ENCODE measurements at places on chromosomes 7 and 10.
A peak's percentile ranks its signal among the peaks of the same experiment; 100 is the strongest.

DNA sequence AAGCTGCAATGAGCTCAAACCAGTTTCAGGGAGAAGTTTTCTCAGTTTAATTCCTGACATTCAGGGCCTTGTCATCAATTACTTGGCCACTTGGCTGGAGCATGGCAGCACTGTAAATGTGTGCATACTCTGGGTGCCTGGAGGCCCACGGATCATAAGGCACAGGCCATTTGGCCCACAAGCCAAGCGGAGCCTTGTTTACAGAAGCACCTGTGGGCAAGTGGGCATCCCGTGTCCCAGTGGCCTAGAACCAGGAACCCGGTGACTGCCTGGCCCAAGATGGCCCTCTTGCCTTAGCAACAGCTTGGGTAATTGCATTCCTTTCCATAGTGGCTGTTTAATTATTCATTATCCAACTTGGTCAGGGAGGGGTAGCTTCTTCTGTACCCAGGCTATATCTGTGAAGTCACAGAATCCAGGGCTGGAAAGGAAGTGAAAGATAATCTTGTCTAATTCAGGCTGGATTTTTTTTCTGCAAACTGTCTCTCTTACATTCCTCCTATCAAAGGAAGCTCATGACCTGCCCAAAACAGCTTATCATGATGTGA lies 426.4 kb upstream of the ZMIZ1 start:
- no peak for DNase-seq

GRCh38 chr10:108064746-108065260 lies 900.3 kb upstream of the SORCS1 start:
- no peak for DNase-seq

DNA sequence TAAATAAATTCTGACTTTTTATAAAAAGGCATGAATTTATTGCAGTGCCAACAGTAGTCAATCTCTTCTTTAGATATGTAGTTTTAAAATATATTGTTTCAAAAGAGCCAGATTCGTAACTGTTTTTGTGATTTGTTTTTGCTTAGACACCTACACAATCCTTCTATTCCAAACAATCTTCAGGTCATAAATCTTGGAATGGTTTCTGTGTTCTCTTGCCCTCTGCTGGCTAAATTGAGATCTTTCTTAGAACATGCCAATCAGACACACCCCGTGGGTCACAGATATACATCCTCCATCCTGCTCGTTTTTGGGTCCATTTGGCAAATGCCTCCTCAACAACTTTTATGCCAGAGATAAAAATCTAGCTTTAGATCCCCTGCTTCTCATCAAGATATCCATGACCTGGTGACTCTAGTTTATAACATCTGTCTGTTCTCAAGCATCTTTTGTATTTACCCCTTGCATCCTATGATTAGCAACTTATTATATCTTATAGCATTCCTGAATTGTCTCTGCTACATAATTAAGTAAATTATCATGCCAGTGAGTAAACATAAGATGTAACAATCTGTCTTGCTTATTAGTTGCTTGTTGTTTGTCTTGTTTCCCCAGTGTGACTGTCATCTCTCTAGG lies 35.3 kb upstream of the IFRD1 start:
- peak; percentile 70 for DNase-seq

- DNase-seq = peak; percentile 92
These were observed 113.2 kb upstream of the INHBA start for GRCh38 chr7:41816111-41816510.

- DNase-seq = no peak
These were observed 244.7 kb upstream of the GPR26 start for GRCh38 chr10:123421461-123421860.

DNA sequence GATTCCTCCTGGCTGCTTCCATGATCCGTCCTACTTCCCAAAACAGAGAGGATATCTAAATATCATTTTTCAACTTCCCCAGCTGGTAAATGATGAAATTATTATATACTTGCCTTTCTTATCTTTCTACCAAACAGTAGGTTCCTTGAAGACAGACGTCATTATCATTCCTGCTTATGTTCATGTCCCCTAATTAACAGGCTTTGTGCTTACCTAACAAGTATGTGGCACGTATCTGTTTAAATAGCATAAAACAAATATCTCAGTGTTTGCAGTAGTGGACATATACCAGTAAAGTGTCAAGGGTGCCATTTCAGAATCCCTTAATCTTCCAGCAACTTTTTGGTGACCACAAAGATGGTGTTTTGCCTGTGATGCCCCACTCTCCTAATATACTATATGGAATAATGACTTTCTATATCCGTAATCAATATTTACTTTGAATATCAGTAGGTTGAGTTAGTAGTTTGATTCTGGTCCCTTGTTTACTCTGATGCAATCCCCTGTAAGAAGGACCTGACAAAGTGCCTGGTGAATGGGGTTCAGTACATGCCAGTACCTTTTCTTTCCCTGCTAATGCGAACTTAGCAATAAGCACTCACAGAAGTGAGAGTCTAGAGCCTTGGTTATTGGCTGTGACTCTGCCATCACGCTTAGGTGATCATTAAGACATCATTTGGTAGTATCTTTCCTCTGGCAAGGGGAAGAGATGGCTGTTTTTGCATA lies 124.4 kb downstream of the ITIH5 start:
- DNase-seq = no peak

DNA sequence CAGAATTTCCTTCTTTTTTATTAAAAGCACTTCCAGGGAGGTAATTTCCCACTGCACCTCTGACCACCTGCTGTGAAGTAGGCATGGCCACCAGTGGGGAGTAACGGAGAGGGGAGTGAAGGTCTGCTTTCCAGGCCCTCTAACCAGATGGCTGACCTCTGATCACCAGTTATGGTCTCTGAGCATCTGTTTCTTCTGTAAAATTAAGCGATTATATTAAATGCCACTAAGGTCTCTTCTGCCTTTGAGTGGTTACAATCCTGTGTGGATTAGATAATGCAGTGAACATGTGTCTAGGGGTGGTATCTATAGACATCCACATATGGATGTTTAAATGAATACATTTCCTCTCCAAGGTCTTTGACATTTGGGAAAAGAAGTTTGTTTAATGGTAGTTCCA lies 199.6 kb downstream of the HERPUD2 start:
- DNase-seq = no peak

- peak; percentile 90 for DNase-seq
These were observed 3.1 kb upstream of the SLC18A3 start for GRCh38 chr10:49606981-49607535.

GRCh38 chr7:51802718-51803117 lies 486.1 kb upstream of the COBL start:
- no peak for DNase-seq

DNA sequence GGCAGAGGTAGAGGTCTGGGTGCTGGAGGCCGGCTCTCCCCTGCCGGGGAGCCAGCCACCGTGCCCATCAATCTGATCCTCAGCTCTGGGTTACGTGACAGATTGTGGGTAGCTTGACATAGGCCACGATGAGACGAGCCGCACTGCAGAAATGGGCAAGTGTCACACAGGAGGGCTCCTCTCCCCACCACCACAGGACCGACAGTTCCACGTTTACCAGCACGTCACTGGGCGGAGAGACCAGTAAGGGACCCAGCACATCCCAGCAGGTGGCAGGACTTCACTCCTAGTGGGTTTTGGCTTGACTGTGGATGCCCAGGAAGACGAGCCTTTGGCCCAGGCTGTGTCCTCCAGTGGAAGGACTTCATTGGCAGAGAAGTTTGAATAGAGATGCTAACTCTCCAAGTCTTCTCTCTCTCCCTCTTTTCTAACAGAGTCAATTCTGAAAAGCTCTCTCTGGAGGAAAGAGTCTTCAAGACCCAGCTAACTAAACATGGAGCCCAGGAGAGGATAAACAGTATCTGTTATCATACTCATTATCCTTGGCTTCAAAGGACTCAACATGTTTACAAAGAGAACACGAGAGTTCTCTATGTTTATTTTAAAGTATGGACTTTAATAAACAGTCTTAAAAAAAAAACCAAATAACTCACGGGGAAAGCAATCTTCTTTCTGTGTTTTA lies 129.3 kb upstream of the JCAD start:
- DNase-seq = no peak

GRCh38 chr10:113433711-113434110 lies 119.1 kb upstream of the HABP2 start:
- DNase-seq = no peak

DNA sequence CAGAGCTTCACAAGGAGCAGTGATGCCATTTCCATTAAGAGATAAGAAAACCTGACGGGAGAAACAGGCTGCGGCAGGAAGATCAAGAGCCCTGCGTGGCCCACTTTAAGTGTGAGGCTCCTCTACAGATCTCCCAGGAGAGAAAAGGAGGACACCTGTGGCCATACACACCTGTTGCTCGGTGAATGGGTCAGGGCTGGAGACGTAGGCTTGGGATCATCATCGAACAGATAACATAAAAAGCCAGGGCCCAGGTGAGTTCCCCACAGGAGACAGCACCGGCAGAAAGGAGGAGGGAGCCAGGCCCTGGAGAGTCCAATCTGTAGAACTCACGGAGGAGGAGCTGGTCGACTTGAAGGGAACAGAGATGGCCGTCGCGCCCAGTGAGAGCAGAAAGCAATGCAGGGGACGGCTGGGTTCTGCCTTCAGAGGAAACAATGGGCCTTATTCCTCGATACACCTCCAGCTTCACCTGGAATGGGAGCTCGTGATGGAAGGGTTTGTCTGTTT lies 556.8 kb downstream of the DNAJB6 start:
- DNase-seq = no peak

- peak; percentile 45 for DNase-seq
These were observed 93.8 kb upstream of the IKZF1 start for GRCh38 chr7:50210706-50211115.

DNA sequence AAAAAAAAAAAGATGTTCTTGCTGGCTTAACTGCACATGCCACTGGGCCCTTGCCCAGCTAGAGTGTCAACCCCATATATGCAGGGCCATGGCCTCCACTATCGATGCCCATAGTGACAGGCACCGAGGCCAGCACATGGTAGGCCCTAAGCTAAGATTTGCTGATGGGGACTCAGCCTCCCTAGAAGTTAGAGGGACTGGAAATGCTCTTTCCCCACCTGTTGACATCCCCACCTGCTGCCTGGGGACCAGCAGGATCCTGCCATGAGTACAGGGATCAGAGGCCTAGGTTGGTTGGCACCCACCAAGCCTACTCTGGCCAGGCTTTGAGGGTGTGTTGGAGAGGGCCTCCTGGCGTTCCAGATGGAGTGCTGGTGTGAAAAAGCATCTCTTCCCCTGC lies 16.0 kb upstream of the SLC18A2 start:
- no peak for DNase-seq

- no peak for DNase-seq
These were observed 20.9 kb downstream of the PARP12 start for GRCh38 chr7:140041659-140042385.

GRCh38 chr7:156735851-156736250 lies 95.3 kb downstream of the RNF32 start:
- no peak for DNase-seq

GRCh38 chr7:137820677-137821420 lies 25.9 kb downstream of the DGKI start:
- no peak for DNase-seq

- peak; percentile 22 for DNase-seq
These were observed 40.9 kb downstream of the NUDCD3 start for GRCh38 chr7:44449584-44449928.

DNA sequence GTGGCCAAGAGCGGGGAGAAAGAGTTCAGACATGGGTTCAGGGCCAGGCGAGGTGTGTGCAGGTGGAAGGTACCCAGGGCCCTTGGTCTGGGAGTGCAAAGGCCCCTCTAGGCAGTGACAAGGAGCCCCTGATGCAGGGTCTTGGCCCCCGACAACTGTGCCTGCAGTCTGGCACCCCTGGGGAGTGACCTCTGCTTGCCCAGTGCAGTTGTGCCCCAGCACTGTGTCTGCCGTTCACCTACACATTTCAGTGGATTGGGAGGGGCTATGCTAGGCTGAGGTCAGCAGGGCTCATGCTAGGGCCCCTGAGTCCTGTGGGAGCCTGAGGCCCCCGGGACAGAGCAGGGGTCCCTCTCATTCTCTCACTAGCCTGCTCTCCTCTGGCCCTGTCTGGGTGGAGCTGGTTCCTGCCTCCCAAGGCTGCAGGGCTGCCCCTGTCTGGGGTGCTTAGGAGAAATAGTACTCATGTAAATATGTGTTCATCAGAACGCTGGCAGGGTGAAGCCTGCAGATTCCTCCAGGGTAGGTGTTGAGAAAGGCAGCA lies 550.4 kb downstream of the TCERG1L start:
- no peak for DNase-seq

GRCh38 chr10:71476228-71477011 lies 79.7 kb downstream of the CDH23 start:
- no peak for DNase-seq

DNA sequence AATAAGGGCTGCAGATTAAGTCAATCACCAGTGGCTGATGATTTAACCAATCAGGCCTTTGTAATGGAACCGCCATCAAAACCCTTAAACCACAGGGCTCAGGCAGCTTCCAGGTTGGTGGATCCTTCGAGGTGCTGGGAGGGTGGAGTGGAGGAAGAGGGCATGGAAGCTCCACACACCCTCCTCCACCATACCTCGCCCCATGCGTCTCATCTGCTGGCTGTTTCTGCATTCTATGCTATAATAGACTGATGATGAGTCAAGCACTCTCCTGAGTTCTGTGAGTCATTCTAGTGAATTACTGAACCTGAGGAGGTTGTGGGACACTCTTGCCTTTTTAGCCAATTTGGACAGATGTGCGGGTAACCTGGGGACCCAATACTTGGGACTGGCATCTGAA lies 43.9 kb downstream of the CHST15 start:
- no peak for DNase-seq

DNA sequence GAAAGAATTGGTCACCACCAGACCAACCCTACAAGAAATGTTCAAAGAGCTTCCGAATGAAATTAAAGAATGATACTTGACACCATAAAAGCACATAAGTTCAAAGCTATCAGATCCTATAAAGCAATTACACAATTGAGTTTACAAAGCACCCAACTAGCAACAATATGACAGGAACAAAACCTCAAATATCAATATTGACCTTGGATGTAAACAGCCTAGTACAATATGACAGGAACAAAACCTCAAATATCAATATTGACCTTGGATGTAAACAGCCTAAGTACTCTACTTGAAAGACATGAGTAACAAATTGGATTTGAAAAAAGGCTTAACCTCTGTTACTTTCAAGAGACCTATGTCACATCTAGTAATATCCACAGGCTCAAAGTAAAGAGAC lies 1201.4 kb downstream of the XPNPEP1 start:
- DNase-seq = no peak

GRCh38 chr7:29896685-29897411 lies 90.5 kb downstream of the WIPF3 start:
- DNase-seq = no peak

DNA sequence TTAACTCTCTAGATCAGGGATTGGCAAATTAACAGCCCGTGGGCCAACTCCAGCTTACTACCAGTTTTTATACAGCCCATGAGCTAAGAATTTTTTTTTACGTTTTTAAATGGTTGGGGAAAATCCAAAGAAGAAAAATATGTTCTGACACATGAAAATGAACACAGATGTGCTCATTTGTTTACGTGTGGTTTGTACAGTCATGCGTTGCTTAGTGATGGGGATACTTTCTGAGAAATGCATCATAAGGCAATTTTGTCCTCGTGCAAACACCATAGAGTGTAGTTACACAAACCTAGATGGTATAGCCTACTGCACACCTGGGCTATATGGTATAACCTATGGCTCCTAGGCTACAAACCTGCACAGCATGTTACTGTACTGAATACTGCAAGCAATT lies 8.3 kb upstream of the SMKR1 start:
- no peak for DNase-seq

GRCh38 chr7:99326408-99326782 lies 697 bp downstream of the ARPC1A start:
- no peak for DNase-seq

- no peak for DNase-seq
These were observed 1.4 kb downstream of the GCK start for GRCh38 chr7:44187636-44188416.

- peak; percentile 73 for DNase-seq
These were observed 596.6 kb downstream of the SDK1 start for GRCh38 chr7:3897430-3898372.

All from hematopoietic multipotent progenitor cell treated with erythropoietin and hydrocortisone succinate and interleukin-3 and kit ligand, for 4 days (in vitro differentiated cells).